ENCODE measurements at places on chromosomes 1 and 21.

- no peak for DNase-seq
These were observed 23.4 kb downstream of the DSTYK start for GRCh38 chr1:205188098-205188497.

DNA sequence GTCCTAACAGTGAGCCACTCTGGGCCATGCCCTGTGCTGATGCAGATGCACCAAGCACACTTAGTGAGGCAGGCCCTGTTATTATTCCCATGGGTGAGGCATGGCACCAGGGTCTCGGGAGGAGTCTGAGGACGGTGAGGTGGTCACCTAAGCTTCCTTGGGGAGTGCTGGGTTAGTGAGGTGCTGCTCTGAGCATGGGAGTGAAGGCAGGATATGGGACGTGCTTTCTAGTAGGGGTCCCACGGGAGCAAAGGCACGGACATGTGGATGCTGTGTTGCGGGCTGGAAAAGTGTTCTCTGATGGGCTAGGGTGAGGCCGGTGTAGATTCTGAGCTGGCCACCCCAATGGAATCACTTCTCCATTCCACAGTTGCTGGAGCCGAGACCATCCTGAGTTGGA lies 77.5 kb upstream of the CSF3R start:
- DNase-seq = no peak

DNA sequence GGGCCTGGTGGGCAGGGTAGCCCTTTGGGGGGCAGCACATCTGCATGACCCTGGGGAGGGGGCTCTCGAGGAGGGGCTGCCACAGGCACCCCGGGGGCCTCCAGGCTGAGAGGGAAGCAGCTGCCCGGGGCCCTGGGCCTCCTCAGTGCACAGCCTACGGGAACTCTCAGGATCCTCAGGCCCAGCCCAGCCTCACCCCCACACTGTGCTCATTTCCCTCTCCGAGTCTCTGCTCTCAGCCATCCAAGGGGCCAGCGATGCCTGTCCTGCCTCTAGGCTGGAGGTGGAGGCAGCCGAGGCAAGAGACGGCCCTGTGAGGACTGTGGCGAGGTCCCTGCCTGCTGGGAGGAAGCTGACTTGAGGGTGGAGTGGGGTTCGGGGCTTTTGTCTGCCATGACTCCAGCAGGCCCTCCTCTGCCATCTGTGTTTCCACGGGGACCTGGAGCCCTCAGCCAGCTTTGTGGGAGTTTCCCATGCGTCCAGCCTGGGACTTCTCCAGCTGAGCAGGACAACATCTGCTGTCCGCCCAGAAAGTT lies 7.2 kb upstream of the PLEKHG5 start:
- DNase-seq = no peak

GRCh38 chr1:226371027-226371694 lies 36.7 kb downstream of the PARP1 start:
- DNase-seq = no peak

- no peak for DNase-seq
These were observed 1.9 kb downstream of the CDC73 start for GRCh38 chr1:193123751-193124150.

DNA sequence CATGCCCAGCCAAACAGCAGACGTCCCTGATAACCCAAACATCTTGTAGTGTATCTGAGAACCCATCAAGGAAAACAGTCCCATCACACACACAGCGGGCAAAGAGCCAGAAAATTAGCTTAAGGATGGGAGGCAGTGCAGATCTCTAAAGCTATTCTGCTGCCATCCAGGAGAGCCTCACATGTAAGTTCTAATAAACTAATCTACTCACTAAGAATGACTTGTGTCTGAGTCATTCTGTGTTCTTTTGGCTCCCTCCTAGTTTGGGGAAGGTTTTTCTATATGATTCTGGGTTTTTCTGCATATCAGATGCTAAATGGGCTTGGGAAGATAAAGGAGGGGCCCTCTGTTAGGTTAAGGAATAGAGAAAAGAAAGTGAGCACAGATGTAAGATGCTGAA lies 162.8 kb downstream of the HUNK start:
- no peak for DNase-seq

DNA sequence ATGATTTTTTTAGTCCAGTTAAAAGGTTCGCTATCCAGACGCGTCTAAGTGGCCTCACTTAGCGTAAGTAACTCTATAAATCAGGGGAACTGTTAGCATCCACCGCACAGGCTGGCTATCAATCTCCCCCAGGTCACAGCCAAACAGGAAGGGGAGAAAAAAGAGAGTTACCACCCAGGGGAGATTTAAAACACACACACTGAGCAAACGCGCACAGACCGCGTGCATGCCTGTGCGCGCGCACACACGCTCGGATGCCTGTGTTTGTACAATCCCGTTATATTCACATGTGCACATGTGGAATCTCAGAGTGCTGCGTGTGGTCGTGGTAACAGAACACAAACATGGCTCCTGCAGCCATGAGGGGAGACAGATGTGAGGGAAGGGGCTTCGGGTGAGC lies 125.4 kb downstream of the CASZ1 start:
- no peak for DNase-seq

DNA sequence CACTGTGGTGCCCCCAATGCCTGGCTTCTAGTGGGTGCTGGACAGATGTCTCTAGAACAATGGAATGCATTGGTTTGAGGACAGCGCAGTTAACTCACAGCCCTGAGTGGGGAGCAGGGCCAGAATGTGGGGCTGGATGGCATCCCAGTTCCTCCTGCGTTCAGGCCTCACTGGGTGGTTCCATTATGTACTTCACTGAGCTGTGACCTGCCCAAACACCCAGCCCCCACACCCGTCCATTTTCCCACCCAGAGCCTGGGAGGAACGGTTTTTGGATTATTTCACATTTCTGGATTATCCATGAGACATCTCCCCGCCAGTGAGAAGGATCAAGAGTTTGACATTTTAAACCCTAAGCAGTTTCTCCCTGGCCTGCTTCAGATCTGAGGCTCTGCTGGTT lies 55.3 kb upstream of the WASF2 start:
- no peak for DNase-seq

DNA sequence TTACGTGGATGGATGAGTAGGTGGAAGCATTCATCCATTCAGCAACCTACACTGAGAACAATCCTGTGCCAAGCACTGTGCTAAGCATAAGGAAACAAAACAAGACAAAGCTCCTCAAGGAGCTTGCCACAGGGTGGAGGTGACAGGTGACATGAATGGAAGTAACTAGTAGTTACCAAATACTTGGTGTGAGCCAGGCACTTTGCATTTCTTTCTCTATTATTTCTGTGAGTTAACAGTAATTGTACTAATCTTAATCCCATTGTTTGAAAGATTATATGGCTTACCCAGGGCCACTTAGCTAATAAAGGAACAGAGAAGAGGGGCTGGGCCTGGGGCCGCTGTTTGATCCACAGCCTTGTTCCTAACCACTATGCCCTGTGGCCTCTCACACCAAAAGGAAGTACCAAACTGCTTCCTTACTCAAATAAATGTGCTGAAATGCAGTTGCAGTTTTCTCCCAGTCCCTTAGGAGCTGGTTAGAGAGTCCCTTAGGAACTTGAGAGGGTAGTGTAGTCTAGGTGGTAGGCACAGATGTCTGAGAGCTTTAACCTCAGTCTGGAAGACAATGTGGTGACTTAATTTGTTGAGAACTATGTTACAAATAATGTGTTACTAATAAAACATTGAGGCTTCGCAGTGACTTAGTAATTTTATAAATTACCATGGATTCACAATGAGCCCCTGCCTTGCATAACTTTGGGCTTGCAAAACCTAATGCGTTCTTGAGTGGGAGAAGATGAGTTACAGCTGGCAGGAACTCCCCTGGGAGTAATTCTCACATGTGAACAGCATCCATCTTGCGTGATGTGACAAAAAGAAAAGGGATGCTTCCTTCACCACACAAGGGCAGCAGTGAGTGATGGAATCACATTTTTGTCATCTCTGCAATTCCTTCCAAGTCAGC lies 69.8 kb downstream of the MPZL1 start:
- peak; percentile 86 for DNase-seq

- peak; percentile 79 for DNase-seq
These were observed 12.6 kb downstream of the ZC3H12A start for GRCh38 chr1:37486680-37487618.

DNA sequence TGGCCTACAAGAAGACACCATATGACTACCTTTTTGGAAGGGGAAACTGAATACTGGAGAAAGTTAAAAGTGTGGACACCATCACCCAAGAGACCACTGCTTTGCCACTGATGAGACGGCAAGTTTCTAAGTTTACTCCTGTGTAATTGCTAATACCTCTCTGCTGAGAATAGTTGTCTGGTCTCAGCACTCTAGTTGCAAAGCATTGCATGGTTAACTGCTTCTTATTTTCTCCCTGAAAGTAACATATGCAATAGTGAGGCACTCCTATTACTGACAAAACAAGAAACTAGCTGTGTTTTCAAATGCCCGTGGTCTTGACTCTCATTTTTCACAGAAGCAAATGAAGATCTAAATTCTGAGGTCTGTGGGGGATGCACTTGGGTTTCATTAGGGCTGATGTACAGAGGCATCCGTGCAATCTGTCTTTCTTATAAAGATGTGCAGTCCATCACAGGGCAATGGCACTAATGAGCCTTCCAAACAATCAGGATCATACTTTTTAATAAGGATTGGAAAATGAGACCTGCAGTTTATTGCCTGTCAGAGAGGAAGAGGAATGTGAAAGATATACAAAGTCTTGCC lies 62.9 kb downstream of the IFI44 start:
- DNase-seq = no peak

DNA sequence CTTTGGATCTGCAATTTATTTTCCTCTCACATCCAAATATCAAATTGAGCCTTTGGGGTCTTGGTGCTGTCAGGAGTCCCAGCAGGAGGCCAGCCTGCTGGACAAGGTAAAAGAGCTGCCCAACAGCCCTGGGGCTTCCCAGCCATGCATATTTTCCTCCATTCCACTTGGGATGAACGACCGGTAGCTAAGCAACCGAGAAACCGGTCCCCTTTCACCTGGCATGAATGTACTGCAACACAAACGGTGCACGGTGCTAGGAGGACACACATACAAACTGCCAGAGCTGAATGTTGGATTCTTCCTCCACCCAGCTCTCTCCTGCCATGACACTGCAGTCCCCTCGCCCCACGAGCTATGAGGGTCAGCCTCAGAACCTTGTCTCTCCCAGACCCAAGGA lies 42.7 kb downstream of the BCAR3 start:
- DNase-seq = no peak

GRCh38 chr1:182428043-182428442 lies 21.9 kb upstream of the RGSL1 start:
- DNase-seq = no peak

- peak; percentile 90 for DNase-seq
These were observed 1.3 kb downstream of the CNN3 start for GRCh38 chr1:94925561-94926125.

GRCh38 chr1:92408825-92409224 lies 77.9 kb downstream of the GFI1 start:
- DNase-seq = peak; percentile 1

DNA sequence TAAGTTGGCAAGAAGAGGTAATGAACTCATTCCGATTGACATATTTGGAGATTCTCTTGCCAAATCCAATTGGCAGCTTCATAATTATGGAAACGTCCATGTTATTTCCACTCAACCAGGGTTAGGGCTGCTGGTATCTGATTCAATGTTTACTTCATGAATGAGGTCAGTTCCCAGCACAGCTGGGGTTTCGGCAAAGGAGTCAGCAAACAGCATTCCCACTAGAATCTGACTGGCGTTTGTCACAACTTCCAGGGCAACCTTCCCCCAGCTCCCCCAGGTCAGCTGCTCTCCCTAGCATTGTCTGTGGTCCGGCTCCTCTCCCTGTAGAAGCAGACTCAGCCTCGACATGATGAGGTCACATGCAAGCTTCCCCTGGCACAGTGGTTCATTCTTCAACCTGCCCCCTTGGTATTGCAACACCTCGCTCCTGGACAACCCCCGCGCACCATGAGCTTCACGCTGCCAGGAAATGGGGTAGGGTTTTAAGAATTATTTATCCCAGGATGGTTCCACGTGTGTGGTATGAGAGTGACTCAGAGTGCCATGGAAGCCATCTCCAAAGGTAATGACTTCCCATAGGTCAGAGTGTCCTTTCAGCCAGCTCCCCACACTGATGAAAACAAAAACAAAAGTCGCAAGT lies 100.7 kb upstream of the SLC25A33 start:
- peak; percentile 92 for DNase-seq

GRCh38 chr1:206101351-206102045 lies 15.7 kb downstream of the AVPR1B start:
- DNase-seq = no peak

DNA sequence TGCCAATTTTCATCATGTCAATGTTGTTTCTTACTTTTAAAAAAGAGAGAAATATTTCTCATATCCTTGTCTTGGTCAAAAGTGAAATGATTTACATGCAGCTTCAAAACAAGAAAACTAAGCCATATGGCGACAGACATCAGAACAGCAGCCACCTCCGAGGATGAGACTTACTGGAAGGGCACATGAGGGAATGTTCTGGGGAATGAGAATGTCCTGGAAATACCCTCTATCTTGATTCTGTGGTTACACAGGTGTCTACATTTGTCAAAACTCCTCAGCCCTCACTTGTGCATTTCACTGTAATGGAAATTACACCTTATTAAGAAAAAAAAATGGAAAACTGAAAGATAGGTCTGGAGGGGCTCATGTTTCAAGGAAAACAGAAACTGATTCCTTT lies 14.2 kb upstream of the ECE1 start:
- peak; percentile 59 for DNase-seq

DNA sequence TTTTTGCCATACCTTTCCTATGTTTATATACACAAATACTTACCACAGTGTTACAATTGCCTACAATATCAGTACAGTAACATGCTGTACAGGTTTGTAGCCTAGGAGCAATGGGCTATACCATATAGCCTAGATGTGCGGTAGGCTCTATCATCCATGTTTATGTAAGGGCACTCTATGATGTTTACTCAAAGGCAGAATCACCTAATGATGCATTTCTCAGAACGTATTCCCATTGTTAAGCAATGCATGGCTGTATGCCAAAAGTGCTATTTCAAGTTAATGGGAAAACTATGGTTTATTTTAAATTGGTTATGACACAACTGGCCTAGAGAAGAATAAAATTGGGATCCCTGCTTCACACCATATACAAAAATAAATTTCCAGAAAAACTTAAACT lies 36.9 kb upstream of the DISP1 start:
- DNase-seq = peak; percentile 34

DNA sequence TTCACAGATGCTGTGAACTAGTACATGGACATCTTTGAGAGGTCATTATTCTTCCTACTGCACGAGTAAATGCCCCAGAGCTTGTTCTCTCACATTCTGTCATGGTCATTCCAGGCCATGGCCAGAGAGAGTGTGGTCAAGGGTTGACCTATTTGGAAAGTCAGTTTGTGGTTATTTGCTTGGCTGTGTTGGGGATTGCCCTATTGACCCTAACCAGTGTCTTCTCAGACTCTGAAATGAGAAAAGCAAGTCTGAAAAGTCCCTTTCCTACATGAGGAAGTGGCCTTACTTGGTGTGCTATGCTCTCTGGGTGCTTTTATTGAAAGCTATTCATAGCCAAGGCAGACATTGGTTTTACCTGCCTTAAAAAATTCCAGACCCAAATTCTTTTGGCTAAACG lies 26.6 kb downstream of the CLIC6 start:
- peak; percentile 23 for DNase-seq

DNA sequence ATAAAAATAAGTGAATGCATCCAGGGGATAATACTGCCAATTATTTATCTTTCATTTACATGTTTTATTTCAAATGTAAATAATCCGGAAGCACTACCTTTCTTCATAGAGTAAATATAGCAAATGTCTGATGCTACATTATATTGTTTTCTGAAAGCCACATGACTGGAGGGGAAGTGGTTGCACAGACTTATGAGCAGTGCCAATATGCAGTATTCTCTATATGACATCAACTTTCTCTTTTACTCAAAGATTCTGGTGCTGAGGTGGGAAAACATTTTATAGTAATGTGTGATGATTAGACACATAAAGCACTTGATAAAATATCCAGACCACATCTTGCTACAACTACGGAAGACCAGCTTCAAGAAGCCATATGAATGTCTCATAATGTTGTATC lies 314.7 kb downstream of the NEGR1 start:
- no peak for DNase-seq
